Stimulated activated naive CD4-positive, alpha-beta T cell (primary cell): ENCODE measurements at places on chromosomes 4 and X.

DNA sequence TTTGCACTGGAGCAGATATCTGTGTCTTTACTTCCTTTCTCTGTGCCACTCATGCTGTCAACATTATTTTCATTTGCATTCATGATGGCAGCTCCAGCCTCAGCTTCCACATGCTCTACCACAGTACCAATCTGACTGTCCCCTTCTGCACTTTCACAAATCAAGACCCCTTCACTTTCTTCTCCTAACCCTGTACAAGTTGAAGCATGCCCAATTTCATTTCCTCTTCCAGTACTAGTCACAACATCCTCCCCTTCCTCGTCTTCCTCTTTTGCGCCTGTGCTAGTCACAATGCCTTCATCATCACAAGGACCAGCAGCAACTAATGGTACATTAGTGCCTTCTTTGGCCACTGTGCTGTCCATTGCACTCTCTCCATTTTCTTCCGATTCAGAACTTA, 26.5 kb downstream of the BOD1L1 start:
- DNase-seq, result no peak

DNA sequence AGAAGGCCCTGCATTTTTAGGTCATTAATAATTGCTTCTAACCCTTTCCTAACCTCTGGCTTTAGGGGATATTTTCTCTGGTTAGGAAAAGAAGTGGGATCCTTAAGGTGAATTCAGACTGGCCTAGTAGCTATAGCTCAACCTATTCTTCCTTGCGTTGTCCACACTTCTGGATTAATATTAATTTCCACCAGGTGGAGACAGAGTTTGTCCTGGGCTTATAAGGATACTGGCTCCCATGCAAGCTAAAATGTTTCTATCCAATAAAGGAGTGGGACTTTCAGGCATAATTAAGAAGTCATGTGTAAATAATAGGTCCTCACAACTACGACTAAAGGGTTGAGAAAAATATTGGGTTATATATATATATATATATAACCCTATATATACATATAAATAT, 860.0 kb upstream of the POU3F4 start:
- no peak for DNase-seq

- DNase-seq, result no peak
Measured at GRCh38 chrX:39555431-39555830, 542.3 kb downstream of the BCOR start.

GRCh38 chr4:139809757-139810140, 144.1 kb downstream of the MGST2 start:
- DNase-seq, result no peak

DNA sequence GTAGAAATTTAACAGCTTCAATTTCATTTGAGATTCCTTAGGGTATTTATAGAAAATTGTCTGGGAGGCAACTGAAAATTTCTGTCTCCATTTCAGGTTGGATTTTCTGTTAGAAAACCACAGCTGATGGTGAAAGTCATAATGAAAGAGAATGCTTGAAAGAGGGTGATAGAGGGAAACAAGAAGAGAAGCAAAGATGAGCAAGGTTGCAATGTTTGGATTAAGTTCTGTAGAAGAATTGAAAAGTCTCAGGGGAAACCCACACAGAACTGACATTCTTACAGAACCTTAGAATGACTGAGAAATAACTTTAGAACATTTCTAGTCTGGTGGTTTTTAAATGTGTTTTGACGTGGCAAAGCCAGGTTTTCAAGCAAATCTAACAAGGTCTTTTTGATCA, 14.7 kb downstream of the GBA3 start:
- DNase-seq, result no peak

GRCh38 chr4:86306816-86307215, 53.0 kb downstream of the MAPK10 start:
- DNase-seq, result no peak

DNA sequence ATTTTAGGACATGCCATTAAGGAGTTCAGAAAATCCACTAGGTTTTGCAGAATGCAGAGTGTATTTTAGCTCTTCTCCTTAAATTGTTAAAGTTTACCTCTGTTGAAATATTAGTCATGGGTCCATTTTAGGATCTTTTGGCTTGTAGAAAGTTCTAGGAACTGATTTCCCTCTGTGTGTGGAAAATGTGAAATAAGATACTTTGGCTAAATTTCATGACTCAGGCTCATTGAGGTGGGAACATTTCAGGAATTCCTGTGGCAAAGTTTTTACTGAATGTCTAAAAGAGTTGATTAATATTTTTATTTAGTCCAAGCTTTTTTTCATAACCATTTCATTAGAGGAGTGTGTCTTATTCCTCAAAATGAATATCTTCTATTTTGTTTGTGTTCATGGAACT, 7.0 kb downstream of the FHIP1A start:
- DNase-seq, result no peak

- DNase-seq, result no peak
Measured at GRCh38 chr4:23717528-23718248, 172.2 kb downstream of the PPARGC1A start.

- DNase-seq, result no peak
Measured at GRCh38 chrX:19811807-19812604, 75.4 kb downstream of the SH3KBP1 start.
